Stimulated activated CD4-positive, alpha-beta T cell treated with anti-CD3 and anti-CD28 coated beads, Interleukin-12 subunit alpha, Interleukin-12 subunit beta, amount 100 ng/mL, for 24 hours (primary cell): ENCODE measurements at places on chromosomes 2 and 18.

GRCh38 chr2:127471286-127471988 is 53.2 kb downstream of the PROC start:
- DNase-seq = no peak

- no peak for DNase-seq
Measured at GRCh38 chr2:99975386-99975785, 167.0 kb downstream of the AFF3 start.

DNA sequence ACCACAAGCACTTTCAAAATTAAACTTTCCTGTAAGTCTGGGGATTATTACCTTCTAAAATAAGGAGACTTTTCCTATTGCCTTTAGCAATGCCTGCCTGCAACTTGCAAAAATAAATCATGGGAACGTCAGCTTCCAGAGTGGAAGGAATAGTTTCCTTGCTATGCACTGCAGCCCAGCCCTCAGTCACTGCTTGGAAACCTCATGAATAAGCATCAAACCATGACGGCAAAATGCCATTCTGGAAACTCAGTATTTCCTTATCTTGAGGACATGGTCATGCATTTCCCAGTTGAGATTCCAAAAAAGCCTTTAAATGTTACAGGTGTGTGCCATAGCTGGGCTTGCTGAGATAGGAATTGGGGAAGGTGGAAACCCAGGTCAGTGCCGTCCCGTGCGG is 84.2 kb upstream of the OTOS start:
- no peak for DNase-seq

DNA sequence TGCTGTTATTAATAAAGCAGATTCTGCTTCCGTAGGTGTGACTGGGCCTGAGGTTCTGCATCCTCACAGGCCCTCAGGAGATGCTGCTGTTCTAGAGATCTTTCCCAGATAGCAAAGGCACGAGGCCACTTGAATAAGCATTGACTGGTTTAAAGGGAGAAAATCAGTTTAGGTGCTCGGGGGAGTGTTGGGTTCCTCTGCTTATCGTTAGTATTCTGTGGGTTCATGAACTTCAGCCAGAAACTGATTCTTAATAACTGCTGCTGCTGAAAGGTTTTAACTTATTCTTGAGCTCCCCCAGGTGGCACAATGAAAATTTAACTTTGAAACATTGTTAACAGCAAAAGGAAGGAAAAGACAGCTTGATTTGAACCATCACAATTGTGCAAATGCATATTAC is 56.9 kb downstream of the ITGA6 start:
- DNase-seq = no peak

DNA sequence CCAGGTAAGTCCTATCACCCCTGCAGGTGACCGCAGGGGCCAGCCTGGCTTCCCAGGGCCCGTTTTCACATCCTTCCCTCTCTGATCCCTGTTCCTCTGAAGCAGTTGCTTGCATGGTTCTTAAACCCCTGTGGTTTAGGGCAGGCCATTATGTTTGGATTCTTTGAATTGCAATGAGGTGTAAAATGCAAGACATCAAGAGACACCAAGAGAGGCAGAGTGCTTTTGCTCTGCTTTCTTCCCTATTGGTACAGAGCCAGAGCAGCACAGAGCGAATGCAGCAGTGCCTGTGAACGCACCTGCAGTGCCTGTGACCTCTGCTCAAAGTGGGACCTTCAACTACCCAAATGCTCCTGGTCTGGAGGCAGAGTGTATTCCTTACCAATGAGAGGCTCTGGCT is 7.6 kb downstream of the RFX8 start:
- DNase-seq = no peak

DNA sequence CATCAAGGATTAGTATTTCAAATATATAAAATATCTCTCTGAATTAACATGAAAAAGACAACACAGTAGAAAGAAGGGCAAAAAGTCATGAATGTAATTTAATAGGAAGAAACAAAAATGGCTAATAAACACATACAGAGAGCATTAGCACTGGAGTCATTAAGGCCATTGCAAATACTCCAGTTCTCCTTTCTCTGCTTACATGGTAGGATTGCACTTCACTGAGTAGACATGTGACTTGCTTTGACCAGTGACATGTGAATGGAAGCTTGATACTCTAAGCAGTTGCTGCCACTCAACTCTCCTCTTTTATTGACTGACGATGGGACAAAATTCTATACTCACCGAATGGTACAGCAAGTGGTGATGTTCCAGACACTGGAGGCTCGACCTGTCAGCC is 153.9 kb upstream of the LGALSL start:
- DNase-seq = no peak

DNA sequence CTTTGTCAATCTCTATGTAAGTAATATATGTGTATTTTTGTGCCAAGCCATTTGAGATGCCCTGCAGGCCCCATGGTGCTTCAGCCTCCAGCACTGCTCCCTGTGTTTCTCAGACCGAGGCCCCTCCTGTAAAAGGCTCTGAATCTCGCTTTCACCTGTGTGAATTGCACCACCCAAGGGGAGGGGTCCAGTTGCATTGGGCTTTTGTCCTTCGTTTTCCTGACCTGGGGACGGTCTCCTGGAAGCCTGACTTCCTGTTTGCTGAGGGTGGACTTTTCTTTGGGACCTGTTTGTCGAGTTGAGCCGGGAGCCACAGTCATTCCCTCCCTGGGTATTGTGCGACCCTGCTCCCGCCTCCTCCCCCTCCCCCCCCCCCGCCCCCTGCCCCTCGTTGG is 48.9 kb downstream of the AGAP1 start:
- DNase-seq = no peak

DNA sequence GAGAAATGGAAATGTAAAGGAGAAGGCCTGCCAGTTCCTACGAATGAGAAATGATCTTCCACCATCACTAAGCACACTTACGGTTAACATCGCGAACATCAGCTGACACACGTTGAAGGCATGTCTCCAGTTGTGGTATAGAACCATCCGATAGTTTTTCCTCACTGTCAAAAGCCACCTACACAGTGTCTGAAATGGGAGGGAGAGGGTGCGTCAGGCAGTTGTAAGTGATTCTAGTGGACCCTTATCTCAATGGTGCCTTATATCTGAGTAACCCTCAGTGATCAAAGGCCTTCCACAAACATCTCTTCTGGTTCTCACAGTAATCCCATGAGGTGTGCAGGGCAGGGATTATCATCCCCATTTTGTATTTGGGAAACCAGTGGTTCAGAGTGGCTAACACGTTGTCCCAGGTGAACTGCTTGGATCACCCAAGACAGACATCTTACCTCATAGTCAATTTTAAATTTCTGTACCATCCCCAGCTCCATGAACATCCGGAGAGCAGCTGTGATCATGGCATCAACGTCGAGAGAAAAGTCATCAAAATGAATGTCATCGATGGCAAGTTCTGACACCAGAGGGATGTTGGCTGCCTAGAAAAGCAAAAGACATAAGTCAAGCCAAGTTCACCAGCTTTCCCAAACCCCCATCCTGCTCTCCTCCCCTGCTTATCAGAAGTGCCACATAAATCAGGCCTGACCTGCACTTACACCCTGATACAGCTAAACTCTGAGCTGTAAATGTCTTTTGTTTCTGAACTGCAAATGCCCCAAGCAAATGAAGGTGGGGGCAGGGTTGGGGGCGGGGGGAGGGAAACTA is 335.2 kb downstream of the AGPS start:
- no peak for DNase-seq

- DNase-seq = no peak
Measured at GRCh38 chr2:24930768-24931167, 10.7 kb upstream of the ADCY3 start.

DNA sequence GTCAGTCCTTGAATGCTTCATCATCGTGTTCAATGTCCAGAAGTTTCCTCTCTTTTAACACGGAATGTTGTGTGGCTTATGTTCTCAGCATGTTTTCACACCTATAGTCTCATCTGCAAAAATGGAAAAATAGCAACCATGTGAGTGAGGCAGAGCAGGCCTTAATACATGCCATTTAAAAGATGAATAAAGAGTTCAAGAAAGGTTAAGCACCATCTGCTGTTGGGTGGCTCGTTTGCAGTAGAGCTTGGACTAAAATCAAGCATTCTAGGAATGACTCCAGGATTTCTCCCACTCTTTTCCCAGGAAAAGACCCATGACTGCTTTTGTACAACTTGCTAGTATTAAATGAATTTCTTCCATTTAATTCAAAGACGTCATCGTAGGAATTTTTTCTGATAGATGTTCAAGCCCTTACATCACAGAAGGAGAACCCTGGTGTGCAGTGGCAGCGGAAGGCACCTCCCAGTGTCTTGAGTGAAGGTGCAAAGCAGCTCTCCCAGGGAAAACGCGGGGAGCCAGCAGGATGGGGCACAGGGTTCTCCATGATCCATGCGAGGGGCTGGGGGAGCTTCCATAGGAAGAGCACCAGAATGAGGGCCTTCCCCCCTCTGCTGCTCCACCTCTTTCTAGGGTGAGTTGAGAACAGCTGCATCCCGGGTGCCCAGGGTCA is 9.6 kb downstream of the DCDC2C start:
- DNase-seq = no peak

DNA sequence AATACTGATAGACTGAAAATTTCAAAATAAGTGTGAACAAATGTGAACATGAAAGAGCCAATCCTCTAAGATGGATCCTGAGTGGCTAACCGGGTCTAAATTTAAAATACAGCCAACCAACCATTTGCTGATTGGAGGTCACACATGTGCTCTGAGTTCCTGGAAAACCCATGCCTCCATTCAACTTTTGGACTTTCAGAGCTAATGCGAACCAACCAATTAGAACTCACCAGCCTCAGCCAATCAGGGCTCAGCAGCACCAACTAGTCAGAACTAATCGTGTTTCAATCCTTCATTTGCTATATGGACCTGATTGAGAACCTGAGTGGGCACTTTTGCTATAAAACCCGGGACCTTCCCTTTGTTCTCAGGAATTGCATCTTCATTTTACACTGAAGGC is 111.5 kb downstream of the MEP1B start:
- no peak for DNase-seq

GRCh38 chr2:134039912-134040581 is 213.8 kb upstream of the MGAT5 start:
- no peak for DNase-seq

GRCh38 chr2:71784734-71785511 is 331.6 kb downstream of the DYSF start:
- DNase-seq = no peak

- no peak for DNase-seq
Measured at GRCh38 chr2:19861813-19862212, 40.0 kb downstream of the TTC32 start.

DNA sequence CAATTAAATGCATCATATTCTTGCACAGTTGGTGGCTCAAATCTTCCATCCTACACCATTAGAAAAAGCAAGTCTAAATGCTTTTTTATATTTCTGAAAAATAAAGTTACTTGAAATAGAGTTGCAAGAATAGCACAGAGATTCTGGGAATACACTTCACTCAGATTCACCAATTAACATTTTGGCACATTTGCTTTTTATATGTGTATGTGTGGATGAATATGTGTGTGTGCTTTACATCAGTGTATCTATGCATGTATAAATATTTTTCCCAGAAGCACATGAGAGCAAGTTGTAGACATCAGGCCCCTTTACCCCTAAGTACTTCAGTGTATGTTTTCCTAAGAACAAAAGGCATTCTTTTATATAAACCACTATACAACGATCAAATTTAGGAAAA is 27.6 kb upstream of the MSH2 start:
- DNase-seq = no peak
